ENCODE measurements at places on chromosomes 4 and X. TPM values are rescaled to one million over a fixed set of nuclear protein-coding genes. Genes with fewer than 3 reads are reported as not detected.

GRCh38 chr4:106258145-106259045 lies 57.6 kb downstream of the TBCK start:
- DNase-seq, result no peak

- no peak for DNase-seq
These were observed 442.4 kb upstream of the BOD1L1 start for GRCh38 chr4:14069886-14070285.

DNA sequence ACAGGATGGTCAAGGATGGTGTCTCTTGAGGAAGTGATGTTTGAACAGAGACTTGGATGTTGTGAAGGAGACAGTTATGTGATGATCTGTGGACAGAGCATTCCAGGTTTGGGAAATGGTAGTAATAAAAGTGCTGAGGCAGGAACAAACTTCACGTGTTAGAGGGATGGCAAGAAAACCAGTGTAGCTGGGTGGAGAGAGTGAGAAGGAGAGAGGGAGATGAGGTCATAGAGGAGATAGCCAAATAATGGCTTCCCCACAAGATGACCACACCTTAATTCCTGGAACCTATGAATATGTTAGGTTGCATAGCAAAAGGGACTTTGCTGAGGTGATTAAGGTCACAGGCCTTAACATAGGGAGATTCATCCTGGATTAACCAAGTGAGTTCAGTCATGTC lies 75.6 kb upstream of the GPR50 start:
- no peak for DNase-seq

DNA sequence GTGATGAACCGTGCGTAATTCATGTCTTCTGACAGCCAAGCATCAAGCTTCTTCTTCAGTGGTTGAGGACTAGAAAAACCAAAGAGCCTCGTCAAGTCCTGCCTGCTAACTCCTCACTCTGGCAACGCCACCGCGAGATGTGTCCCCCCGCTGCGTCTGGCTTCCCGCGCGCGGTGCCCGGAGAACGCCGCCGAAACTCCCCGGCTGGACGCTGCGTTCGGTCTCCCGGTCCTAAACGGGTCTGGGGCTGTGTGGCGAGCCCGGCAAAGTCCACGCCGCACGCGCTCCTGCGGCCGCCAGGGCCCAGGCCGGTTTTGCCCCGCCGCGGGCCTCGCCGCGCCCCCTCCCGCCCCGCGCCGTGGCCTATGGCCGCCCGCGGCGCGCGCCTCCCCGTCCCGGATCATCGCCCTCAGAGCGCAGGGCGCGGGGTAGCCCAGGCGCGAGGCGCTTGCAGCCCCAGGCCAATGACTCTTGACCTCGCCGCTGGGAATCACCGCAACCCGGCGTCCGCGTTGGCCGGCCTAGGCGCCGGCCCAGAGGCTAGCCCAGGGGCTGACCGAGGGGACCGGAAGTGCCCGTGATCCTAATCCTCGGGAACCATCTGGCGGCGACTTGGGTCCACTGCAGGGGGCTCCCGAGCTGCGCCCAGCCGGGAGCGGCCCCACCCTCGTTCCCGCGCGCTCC lies at the start of gene AADAT:
Gene AADAT, minus strand, starts transcription at position 289 of the 684 bp plus-strand sequence. Its CDS starts 266 bp downstream, at position 23.
- peak; percentile 75 for DNase-seq

DNA sequence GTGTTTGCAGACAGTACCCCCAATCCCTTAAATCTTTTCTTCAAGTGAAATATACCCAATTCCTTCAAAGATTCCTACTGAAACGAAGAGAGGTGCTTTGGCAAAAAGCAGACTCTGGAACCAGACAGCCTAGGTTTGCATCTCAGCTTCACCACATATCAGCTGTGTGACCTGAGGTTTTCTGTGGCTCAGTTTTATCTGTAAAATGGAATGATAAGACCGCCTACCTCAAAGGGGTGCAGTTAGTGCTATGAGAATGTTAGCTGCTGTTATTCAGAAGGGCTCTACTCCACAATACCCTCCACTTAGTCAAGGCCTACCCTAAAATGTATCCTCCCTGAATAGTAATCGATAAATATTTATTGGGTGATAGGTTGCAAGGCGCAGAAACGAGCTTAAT lies 664 bp downstream of the PIR start:
- DNase-seq, result no peak

- no peak for DNase-seq
These were observed 83.8 kb upstream of the ZIC3 start for GRCh38 chrX:137482136-137482535.

DNA sequence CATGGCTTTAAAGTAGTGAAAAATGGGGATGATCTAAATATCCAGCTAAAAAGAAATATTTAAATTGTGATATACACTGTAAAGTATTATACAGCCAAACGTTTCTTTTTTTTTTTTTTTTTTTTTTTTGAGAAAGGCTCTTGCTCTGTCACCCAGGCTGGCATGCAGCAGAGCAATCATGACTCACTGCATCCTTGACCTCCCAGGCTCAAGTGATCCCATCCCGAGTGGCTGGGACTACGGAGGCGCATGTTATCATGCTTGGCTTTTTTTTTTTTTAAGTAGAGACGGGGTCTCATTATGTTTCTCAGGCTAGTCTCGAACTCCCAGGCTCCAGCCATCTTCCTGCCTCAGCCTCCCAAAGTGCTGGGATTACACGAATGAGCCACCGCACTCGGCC lies 17.1 kb downstream of the SMIM14 start:
- no peak for DNase-seq

DNA sequence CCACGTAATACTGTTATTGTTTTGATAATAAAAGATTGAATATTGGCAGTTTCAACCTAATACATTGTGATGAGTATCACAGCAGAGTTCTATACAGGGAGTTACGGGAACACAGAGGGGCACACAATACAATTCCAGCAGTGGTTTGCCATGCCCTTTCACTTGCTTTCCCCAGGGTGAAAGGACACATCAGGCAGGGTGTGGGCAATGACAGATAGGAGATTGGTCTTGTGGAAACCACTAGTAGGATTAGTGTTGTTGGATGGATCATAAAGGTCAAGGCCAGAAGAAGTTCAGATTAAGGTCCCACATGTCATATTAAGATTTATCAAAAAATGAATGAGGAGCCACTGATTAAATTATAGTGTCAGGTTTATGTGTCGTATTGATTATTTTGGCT lies 8.1 kb downstream of the HSD17B11 start:
- DNase-seq, result no peak

GRCh38 chr4:84800256-84800655 lies 166.2 kb downstream of the WDFY3 start:
- DNase-seq, result no peak

- DNase-seq, result no peak
These were observed 58.8 kb upstream of the FAAH2 start for GRCh38 chrX:57227691-57228090.

DNA sequence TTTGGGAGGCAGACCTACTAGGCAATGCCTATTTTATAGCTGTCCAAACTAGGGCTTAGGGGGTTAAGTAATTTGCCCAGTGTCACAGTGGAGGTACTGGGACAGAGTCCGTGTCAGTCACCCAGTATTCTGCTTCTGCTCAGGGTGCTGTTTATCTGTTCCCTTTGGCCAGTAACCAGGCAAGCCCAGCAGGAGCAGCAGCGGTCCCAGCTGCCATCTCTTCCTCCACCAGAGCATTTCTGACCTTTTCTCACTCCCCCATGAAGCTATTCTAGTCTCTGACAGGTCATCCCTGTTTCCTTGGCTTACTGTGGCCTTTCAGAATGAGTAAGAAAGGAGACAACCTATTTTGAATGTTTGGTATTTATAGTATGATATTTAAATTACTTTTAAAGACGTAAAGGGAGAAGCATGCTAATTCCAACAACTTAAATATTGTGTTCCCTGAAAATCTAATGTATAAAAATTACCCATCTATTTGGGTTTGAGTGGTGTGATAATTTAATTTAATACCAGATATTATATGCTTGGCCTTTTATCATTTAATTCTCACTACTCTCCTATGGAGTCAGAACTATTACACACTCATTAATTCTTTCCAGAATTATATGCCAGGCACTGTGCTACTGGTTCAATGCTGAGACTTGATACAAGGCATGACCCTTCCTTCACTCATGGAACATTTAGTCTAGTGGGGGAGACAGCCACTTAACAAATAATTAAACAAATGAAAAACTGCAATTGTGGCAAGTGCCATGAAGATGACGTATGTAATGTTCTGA lies 60.6 kb downstream of the RPS6KA3 start:
- DNase-seq, result no peak

DNA sequence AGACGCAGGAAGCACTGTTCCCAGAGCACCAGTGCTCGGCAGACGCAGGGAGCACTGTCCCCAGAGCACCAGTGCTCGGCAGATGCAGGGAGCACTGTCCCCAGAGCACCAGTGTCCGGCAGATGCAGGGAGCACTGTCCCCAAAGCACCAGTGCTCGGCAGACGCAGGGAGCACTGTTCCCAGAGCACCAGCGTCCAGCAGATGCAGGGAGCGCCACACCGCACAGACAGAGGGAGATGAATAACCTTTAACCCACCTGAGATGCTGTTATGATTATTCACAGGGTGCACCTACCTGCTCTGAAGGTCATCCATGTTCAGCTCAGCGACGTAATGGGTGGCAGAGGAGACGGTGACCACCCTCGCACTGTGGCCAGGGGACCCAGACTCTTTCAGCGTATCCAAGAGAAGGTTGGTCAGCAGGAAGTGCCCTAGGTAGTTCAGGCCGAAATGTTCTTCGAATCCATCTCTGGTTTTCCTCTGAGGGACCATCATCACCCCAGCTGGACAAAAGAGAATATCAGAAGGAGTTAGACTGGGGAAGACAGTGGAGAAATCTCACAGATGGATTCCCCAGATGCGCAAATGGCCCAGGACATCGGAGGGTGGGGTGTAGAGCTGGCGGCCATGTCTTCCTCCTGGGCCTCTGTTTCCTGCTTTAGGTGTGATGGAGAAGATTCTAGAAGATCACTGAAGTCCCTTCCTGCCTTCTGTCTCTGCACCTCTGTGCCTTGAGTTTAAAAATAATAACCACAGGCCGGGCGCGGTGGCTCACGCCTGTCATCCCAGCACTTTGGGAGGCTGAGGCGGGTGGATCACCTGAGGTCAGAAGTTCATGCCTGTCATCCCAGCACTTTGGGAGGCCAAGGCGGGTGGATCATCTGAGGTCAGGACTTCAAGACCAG lies 234.1 kb downstream of the DHRSX start:
- no peak for DNase-seq

GRCh38 chr4:1842993-1843448 lies 12.9 kb downstream of the LETM1 start:
- DNase-seq, result no peak

GRCh38 chrX:117982694-117983392 lies 133.8 kb downstream of the KLHL13 start:
- DNase-seq, result no peak

GRCh38 chrX:42943051-42943974 lies 165.3 kb upstream of the PPP1R2C start:
- DNase-seq, result no peak

GRCh38 chrX:72382202-72382595 lies 76.5 kb upstream of the CITED1 start:
- DNase-seq, result no peak

GRCh38 chrX:40145923-40146261 lies 48.1 kb upstream of the BCOR start:
- DNase-seq, result no peak

DNA sequence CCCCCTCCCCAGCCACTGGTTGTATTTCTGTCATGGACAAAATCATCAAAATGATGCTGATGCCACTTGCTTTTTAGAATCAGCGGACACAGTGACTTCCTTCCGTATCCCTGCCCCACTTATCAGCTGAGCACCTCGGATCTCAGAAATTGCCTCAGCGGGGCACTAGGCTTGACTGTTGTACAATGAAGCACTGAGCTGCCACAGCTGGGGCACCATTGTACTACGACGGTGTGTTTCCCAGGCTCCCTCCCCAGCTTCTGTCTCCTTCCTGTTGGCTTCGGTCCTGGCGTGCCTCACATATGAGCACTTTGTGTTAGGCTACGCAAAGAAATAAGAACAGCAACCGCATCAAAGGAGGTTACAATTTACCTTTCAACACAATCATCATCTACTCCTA lies 82.4 kb downstream of the F11 start:
- DNase-seq, result no peak

GRCh38 chr4:163553146-163553545 lies 58.7 kb downstream of the TMA16 start:
- no peak for DNase-seq

DNA sequence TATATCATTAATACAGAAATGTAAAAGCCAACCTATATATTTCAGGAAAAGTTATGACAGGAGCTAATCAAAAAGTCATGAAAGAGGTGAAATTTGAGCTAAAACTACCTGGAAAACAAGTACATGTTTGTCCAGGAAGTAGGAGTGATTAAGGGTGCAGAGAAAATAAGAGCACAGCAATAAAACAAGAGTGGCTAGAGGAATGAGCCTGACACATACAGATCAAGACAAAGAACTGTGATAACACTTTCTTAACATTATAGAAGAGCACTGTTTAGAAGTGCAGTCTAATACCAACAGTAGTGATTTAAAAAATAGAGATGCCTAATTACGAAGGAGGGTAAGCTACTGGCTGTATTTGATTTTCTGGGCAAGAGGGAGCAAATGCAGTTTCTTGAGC lies 125.1 kb downstream of the WDFY3 start:
- DNase-seq, result no peak

GRCh38 chr4:168569066-168569930 lies 72.4 kb downstream of the PALLD start:
- DNase-seq, result no peak

DNA sequence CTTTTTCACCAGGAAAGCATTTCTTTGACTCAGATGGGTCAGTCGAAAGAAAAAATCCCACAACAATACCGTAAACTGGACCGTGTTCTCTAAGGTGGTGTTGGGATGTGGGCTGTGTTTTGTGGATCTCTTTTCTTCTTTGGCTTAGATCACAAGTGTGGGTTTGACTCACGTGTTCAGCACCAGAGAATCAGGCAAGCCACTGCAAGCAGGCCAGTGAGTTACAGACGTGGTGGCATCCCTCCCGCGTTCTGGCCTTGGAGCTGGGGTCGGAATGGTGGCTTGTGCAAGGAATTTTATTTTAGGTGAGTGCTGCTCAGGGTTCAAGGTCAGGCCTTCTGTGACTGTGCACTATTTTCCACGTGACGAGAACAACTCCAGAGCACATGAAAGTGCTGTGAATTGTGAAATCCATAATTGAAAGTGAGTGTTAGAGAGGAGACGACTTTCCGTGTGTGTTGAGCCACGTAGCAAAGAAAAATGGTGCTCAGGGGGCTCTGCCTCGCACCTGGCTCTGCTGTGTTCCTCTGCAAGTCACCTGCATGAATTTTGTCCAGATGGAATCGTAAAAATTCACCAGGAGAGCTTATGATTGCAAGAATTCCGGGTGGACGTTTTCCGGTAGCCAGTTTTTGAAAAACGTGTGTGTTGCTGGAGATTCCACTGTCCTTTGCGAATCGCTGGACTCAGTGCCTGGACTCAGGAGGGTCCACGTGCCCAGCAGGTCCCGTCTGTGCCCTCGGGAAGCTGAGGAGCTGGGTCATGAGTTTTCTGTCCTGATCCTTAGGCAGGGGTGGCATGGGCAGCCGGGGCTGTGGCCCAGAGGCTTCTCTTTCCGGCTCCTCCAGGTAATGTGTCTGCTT lies 33.6 kb upstream of the HGFAC start:
- no peak for DNase-seq

The XAGE1B gene
- polyA plus RNA-seq, result not detected

The CISD2 gene
- 51.5 TPM for polyA plus RNA-seq

The PDGFRA gene
- 192 TPM for polyA plus RNA-seq

The ADH1A gene
- polyA plus RNA-seq, result 0.64 TPM

The ADRA2C gene
- 8.1 TPM for polyA plus RNA-seq

The EFNB1 gene
- 103 TPM for polyA plus RNA-seq
